Muscle of back (tissue), 13 donors: ENCODE measurements at places on chromosomes 2 and 18.

GRCh38 chr18:21012308-21012707 lies 99.3 kb downstream of the ROCK1 start:
- no peak for DNase-seq

DNA sequence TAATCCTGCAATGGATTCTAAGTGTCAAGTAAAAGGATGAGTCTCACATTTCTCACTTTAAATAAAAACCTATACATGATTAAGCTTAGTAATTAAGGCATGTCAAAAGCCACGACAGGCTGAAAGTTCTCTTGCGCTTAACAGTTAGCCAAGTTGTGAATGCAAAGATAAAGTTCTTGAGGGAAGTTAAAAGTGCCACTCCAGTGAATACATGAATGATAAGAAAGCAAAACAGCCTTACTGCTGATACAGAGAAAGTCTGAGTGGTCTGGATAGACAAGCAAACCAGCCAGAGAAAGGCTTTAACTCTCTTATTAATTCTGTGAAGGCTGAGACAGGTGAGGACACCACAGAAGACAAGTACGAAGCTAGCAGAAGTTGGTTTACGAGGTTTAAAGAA lies 12.7 kb downstream of the THOC1 start:
- DNase-seq = no peak

- DNase-seq = no peak
These were observed 757.4 kb downstream of the SATB2 start for GRCh38 chr2:198700319-198700718.

DNA sequence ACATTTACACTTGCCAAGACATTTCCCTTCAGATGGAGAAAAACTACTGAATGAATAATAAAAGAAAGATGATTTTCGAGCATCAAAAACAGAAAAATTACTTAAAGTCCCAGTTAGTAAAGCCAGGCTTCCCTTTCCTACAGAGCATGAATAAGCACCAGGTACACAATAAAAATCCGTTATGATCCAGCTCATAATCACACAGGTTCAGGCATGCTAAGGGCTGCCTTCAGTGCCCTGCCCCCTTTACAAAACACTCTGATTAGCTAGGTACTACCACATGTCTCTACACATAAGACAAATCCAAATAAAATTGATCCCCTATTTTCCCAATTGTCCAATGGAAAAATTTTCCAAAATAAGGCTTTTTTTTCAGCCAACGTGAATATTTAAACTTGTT lies 413.2 kb upstream of the LRATD1 start:
- no peak for DNase-seq

GRCh38 chr2:19772981-19773380 lies 128.8 kb downstream of the TTC32 start:
- DNase-seq = no peak

GRCh38 chr2:168920504-168921157 lies 19.5 kb downstream of the G6PC2 start:
- DNase-seq = peak; percentile 50

GRCh38 chr2:15933184-15933845 lies 7.0 kb upstream of the MYCN start:
- DNase-seq = no peak

DNA sequence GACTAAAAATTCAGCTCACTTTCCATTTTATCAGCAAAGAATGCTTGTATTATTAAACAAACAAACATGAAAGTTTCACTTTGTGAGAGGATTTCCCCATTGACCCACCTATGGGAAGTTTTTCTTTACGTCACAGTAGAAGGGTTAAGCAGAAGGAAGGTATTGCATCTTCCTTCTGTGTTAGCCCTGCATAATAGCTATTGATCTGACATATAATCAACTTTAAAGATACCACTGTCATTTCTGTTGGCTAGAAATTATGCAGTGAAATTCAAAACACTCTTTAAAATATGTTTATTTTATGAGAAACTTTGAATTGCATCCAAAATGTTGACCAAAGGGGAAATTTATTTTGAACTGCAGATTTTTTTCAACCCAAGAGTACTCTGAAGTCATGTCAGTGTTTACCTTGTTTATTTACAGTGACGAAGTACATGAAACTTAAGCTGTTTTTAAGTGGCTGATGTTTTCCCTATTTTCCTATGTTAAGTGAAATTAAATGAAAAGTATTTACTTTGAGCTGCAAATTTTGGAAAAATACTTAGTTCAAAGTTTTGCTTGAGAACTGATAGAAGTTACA lies 566.4 kb downstream of the ZEB2 start:
- no peak for DNase-seq

- DNase-seq = no peak
These were observed 74.7 kb downstream of the PSMG2 start for GRCh38 chr18:12777500-12777944.

DNA sequence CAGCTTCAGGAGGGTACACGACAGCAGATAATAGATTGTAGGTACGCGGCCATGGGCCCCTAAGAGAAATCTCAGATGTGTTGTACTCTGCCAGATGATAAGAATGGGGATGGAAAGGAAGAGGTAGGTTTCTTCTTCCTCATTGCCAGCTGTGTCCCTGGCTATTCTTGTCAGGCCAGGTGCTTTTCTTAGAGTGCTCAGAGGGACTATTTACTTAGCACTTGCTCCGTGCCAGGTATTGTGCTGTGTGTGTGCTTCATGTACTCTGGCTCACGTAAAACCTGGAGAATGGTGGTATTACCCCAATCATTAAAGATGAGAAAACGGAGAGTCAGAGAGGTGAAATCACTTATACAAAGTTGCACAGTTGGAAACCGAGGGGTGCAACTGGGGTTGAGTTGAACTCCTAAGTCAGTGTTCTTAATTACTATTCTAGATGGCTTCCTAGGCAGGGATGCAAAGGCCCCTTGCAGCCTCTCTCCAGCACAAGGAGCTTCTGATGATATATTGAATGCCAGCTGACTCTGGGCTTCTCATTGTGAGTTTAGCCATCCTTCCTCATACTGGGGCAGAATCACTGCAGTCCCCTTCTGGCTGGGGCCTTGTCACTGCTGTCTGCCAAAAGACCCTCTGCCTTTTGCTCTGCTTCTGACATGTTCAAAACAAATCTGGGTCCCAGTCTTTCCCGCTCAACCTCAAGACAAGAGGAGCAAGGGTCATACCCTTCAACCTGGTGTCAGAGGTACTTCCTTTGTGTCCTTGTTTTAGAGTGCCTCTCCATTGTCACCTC lies 60.7 kb downstream of the LYPD1 start:
- DNase-seq = no peak

- peak; percentile 35 for DNase-seq
These were observed 42.1 kb downstream of the FARSB start for GRCh38 chr2:222613715-222614331.

- DNase-seq = no peak
These were observed 12.5 kb upstream of the GYPC start for GRCh38 chr2:126643431-126643830.

DNA sequence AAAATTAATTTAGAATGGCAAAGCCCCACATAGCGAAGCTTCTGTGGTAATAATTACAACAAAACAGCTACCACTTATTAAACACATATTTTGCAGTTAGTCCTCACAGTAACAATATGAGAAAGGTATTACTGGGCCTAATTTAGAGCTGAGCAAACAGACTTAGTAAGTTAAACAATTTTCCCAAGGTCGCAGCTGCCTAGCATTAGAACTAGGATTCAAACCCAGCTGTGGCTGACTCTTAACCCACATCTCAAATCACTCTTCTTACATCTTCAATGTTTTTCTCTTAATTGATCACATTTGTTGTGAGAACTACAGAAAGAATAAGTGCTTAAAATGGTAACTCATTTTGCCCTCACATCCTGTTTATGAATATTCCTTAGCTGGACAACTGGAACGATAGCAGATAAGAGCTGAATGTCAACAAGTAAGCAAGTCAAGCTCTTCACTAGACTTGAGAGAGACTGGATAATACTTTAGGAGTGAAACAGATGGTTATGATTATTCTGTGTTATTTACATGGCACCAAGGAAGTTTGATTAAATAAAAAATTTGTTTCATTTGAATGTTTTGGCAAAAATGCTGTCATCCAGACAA lies 59.4 kb upstream of the TMEM17 start:
- DNase-seq = no peak

- no peak for DNase-seq
These were observed 623.5 kb downstream of the EPHA4 start for GRCh38 chr2:220948579-220948978.

GRCh38 chr2:141957321-141957720 lies 173.5 kb downstream of the LRP1B start:
- no peak for DNase-seq

GRCh38 chr2:186584053-186584452 lies 5.8 kb upstream of the ITGAV start:
- no peak for DNase-seq

DNA sequence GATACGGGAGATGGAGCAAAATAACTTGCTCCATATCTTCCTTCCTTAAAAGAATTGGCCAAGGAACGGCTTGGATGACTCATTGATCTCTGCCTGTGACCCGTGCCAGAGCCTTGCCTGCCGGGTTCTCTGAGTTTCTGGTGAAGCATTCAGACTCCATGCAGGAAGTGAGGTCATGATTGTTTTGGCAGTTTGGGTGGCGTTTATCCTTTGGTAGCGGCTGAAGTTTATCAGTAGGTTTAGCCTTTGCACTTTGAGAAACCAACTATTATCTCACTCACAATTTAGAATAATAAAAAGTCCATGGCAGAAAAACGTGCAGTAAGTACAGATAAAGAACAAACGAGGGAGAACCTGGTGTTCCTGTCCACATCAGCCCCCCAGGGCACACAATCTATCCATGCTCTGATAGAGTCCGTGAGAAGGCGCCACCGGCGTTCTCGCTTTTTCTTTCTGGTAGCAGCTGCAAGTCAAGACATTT lies 15.0 kb upstream of the CTAGE1 start:
- DNase-seq = no peak

- DNase-seq = no peak
These were observed 22.6 kb downstream of the ST6GAL2 start for GRCh38 chr2:106863387-106863786.

- peak; percentile 76 for DNase-seq
These were observed 77.8 kb upstream of the CCDC195 start for GRCh38 chr2:224793946-224794345.

GRCh38 chr2:239828192-239828972 lies 196.8 kb downstream of the NDUFA10 start:
- no peak for DNase-seq

- DNase-seq = no peak
These were observed 136.2 kb downstream of the CERS6 start for GRCh38 chr2:168592181-168592831.

- DNase-seq = no peak
These were observed 269.5 kb downstream of the LNPK start for GRCh38 chr2:175732531-175732930.

DNA sequence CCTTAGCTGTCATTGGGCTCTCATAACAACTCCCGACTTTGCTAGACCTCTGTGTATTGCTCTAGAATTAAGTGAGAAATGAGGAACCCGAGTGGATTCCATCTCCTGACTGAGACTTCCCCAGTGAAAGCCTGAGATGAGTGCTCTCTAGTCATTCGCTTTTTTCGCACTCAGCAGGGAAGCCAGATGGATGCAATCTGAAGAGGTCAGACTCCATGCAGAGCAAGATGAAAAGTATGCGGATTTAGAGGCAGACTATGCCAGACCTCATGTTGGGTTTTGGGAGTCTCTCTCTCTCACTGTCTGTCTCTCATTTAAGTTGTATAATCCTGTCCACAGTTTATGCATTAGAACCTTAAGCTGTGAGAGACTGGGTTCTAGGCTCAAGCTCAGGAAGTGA lies 88.6 kb downstream of the SLC5A7 start:
- no peak for DNase-seq

GRCh38 chr2:228658998-228659397 lies 477.5 kb upstream of the SPHKAP start:
- DNase-seq = no peak

- DNase-seq = no peak
These were observed 40.0 kb upstream of the ATG16L1 start for GRCh38 chr2:233211548-233211895.

DNA sequence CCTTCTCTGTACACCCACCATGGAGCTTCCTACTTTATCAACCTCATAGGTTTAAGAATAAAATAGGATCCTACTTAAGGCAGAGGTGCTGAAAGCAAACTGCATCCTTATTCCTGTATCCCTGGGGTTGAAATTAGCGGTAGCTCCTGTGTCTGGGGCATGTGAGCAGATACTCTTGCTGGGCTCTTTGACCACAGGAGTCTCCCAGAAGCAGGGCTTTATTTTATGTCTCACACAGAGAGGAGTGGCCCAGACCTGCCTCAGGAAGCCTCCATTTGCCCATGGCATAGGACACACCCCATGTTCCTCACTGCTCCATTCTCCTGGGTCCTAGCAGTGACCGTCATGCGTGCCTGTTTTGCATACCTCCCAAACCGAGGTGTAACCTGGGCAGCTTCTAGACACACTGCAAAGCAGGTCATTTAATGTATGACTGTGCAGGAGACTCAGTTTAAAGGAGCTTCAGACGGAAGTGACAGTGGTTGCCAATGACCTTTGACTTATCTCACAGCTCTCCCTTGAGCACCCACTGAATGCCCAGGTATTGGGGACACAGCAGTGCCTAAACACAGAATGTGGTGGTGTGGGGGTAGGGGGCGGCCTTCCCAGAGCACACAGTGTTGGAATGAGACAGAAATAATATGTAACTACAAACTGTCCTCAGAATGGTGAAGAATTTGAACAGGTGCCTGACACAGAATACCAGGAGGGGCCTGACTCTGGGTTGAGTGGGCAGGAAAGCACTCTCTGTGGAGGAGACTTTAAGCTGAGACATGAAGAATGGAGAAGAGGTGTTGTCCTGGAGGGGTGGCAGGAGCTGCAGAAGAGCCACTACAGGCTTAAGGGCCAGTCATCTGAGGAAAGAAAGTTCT lies 3.7 kb downstream of the TMEM37 start:
- no peak for DNase-seq

- no peak for DNase-seq
These were observed 25.8 kb downstream of the IMPA2 start for GRCh38 chr18:12007063-12007462.

DNA sequence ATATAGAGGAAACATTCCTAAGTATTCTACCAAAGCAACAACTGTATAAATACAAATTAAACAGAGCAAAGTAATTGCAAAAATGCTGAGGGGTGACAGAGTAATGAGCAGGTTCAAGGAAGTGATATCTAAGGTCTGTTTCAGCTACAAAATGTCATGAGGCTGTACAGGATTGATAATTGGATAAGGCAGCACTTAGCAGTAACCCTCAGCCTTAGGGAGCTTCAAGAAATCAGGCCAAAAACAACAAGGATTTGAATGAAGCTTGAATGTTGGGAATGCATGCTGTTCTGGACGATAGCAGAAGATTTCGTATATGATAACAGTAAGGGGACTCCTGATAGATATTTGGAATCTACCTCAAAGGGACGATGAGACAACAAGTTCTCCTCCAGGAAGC lies 142.0 kb upstream of the MMADHC start:
- no peak for DNase-seq

DNA sequence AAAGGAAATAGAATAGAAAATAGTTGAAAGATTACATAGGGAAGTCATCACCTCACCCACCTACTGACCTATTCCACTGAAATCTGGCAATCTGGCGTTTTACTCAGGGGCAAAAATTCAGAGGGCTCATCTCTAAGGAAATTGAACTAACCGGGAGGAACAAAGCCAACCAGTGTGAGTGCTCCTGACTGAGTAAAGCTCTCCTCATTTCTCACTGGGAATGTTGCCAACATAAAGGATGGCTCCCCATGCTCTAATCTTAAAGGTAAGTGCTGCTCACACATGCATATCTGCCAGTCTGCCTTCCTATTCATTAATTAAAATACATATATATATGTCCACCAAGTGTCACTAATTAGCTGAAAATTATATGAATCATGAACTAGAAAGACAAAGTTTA lies 13.5 kb upstream of the DOK6 start:
- DNase-seq = peak; percentile 1
